Mammary epithelial cell (primary cell): ENCODE measurements at places on chromosomes 7 and 10. TPM values are rescaled to one million over a fixed set of nuclear protein-coding genes. Genes with fewer than 3 reads are reported as not detected.
A peak's percentile ranks its signal among the peaks of the same experiment; 100 is the strongest.

Gene IRF5
- total RNA-seq: 10.9 and 11.0 TPM in 2 replicates

Gene PTF1A
- not detected in 2 replicates for total RNA-seq

DNA sequence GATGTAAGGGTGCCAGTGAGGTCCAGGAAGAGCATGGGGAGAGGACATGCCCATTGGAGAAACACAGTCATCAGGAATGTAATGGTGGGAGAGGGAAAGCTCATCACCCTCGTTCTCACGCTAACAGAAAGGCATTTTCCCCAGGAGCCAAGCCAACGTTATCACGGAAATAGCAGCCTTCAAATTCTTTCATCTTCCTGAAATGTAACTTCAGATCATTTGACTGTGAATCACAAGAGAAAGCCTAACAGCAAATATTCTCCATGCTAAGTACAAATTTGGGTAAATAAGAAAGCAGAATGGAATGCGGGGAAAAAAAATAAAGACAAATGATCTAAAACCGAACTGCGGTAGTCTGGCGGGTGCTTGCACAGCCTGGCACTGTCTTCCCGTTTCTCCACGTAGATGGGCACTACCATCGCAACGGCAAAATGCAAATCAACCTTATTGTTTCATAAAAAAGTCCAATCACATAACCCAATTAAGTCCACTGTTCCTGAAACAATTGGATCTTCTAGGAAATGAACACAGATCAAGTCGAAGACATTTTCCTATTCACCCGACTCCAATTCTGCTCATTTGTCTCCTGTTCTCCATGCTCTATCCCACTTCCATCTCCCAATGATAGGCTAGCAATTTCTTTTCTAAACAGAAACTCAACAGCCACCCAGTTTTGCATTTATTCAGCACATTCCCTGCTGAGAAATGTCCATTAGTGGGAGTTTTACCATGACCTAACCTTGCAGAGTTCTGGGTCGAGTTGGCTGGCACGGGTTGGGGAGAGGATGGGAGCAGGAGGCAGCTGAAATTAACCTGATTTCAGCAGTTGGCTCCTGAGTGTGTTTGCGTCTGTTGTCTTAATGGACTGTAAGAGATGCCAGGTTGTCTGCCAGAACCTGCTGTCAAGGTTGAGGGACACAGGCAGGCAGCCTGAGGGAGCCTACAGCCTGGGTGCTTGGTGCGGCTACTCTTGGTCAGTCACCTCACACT lies 74.6 kb upstream of the FRMD4A start:
- DNase-seq: peak; percentile 69

- no peak for DNase-seq
These were observed 70.2 kb downstream of the LRGUK start for GRCh38 chr7:134197345-134197744.

GRCh38 chr7:143305423-143306070 lies 10.4 kb upstream of the CLCN1 start:
- DNase-seq: peak; percentile 41

- DNase-seq: no peak
These were observed 143.4 kb downstream of the VPS50 start for GRCh38 chr7:93375603-93376002.

- DNase-seq: no peak
These were observed 129.0 kb upstream of the NFE2L3 start for GRCh38 chr7:26022982-26023381.

- DNase-seq: no peak
These were observed 1215.5 kb upstream of the LRRTM3 start for GRCh38 chr10:65710306-65710705.

GRCh38 chr10:16745061-16745460 lies 72.2 kb downstream of the RSU1 start:
- DNase-seq: no peak

DNA sequence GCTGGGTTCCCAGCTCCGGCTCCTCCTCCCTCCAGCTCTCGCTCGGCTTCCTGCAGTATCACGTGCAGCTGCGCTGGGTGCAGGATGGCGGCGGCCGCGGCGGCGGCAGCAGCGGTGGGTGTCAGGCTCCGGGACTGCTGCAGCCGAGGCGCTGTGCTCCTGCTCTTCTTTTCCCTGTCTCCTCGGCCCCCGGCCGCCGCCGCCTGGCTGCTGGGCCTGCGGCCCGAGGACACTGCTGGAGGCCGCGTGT lies at the start of gene CNNM1:
TSS of gene CNNM1 (plus strand) at position 53 of the 250 bp plus-strand sequence. CDS start at position 85, 32 bp downstream.
- DNase-seq: peak; percentile 23

DNA sequence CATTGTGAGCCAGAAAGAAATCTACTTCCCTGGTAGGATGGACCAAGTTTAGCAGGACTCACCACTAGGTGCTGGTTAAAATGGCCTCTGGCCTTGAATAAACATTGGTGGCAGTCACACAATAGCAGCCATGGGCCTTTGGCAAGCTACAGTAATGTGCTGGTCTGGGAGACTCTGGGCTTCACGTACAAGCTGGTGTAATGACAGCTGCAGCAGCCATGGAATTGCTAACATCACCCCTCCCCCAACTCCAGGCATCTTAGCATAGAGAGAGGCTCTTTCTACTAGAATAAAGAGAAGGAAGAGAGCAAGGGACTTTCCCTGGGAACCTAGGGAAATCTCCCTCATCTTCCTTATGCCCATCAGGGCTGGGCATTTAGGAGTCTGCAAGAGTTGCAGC lies 205.1 kb upstream of the SEMA3A start:
- DNase-seq: no peak

DNA sequence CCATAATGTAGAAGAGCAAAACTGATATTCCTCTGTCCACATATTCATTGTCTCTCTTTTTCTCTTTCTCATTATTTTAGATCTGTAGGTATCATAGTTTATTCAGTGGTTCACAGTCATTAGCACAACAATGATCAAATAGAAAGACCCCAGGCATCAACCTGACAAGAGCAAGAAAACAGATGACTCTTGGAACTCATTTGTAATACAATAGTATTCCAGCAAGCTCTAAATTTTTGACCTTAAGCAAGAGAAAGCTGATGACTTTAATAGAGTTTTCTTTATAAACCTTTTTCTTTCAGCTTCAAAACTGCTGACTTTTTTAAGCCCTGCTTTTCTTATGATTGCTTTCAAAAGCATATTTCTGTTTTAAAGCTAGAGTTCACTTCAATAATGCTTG lies 507.5 kb upstream of the SORCS1 start:
- no peak for DNase-seq

- peak; percentile 62 for DNase-seq
These were observed 202.1 kb downstream of the TNS3 start for GRCh38 chr7:47379629-47380324.

GRCh38 chr7:30281791-30282190 lies 2.6 kb upstream of the ZNRF2 start:
- DNase-seq: no peak

- DNase-seq: no peak
These were observed 38.1 kb downstream of the PPIF start for GRCh38 chr10:79385392-79385795.
